ENCODE measurements at places on chromosomes 5 and 9.

DNA sequence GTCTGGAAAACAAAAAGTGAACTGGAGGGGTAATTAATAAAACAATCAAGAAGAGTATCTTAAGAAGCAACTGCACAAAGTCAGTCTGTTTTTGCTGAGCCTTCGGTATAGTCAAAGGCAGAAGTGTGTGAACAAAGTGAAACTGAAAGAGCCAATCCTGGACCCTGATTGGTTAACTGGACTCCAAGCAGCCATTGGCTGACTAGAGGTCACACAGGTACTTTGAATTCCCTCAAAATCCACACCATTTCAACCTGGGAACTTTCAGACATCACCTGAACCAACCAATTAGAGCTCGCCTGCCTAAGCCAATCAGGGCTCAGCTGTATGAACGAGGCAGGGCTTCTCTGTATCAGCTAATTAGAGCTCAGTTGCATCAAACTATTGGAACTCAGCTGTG lies 286.7 kb downstream of the TLE4 start:
- DNase-seq, result peak; percentile 1

DNA sequence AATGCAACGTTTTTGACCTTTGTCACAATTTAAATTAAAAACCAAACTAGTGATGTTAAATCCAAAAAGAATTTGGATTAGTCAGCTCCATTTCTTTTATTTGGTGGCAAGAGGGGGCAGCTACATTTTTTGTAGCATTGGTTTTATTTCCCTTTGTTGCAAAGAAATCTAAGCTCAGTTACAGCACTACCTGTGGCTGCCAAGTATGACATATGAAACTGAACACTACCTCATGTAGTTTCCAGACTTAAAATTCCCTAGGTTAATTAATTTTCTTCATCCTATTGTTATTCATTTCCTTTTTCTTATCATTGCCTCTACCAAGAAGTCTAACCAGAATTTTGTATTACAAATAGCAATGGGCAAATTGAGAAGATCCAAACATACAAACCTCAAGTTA lies 393.5 kb downstream of the BRINP1 start:
- DNase-seq, result no peak

DNA sequence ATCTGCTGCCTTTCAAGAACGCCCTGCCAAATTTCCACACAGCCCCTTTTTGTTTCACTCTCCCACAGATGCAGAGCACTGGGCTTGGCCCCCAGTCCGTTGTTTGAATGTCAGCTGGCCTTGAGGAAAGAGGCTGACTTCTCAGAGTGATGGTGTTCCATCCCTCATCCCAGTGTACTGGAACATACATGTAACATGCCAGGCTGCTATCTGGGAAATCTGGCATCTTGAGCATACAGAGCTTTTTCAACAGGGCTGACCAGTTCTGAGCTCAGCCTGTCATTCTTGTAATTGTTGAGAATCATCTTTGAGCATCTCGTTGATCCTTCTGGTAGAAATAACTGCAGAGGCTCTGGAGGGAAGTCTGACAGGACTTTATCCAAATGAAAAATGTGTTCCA lies 2.8 kb downstream of the GALNT10 start:
- no peak for DNase-seq

DNA sequence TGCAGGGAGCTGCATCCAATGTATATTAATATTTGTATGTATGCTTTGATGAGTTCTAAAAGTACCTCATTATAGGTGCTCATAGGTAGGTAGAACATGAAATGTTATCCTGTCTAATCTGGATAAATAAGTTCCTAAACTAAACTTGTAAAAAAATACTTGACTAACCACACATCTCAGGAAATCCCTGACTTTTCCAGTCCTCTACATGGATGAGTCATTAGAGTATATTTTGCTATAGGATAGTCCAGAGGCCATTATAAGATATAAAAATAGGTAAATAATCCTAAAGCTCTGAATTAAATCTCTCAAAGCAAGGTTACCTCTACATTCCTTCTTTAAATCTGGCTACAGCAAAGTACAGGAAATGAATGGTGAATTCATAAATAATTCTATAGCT lies 404.3 kb downstream of the RAB3C start:
- DNase-seq, result no peak

DNA sequence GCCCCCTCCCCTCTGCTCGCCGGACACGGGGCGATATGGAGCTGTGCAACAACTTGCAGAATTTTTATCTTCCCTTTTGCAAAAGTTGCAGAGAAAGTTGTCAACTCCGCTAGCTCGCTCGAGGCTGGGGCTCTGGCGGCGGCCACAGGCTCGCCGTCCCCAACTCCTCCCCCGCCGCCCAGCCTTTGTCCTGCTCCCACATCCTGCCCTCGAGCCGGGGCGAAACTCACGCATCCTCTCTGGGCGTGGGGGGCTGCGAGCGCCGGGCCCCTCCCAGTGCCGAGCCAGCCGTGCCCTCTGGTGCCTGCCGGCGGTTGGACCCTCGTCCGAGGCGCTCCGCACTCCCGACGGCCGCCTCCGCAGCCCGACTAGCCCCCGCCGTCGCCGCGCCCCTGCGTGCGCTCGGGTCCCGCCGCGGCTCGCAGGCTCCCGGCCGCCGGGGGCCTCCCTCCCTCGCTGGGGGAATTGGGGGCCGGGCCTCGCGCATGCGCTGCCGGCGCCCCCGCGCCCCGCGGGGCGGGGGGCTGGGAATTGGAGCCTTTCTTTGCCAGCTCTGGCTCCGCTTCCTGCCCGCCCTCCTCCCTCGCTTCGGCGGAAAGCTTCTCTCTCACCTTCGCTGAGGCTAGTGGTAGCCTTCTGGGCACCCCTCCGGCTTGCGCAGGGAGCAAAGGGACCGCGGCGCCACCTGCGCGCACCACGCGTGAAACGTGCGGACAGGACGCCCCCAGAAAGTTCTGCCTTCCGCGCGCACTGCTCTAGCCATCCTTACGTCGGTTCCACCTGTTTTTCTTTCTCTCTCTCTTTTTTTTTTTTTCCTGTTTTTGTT lies at the start of gene CCNJL:
CCNJL (minus strand) TSS at position 431 of the 826 bp plus-strand sequence. CDS start 641 bp downstream, outside the sequence.
- no peak for DNase-seq

DNA sequence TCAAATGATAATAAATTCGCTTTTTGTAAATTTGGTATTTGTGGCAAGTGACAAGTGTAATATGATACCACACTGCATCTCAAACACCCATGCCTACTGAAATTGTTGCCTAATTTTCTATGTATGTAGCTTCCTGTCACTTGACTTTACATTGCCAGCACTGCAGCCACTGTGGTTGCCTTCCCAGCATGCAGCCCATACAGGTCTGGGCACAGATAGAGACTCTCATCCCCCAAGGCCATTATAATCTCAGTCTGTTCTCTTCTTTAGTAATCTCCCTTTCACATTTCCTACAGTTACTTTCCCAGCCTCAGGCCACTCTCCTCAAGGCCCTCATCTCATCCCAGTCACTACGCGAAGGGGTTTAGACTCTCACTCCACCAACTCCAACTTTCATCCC lies 1200.6 kb downstream of the PTPRD start:
- DNase-seq, result no peak

DNA sequence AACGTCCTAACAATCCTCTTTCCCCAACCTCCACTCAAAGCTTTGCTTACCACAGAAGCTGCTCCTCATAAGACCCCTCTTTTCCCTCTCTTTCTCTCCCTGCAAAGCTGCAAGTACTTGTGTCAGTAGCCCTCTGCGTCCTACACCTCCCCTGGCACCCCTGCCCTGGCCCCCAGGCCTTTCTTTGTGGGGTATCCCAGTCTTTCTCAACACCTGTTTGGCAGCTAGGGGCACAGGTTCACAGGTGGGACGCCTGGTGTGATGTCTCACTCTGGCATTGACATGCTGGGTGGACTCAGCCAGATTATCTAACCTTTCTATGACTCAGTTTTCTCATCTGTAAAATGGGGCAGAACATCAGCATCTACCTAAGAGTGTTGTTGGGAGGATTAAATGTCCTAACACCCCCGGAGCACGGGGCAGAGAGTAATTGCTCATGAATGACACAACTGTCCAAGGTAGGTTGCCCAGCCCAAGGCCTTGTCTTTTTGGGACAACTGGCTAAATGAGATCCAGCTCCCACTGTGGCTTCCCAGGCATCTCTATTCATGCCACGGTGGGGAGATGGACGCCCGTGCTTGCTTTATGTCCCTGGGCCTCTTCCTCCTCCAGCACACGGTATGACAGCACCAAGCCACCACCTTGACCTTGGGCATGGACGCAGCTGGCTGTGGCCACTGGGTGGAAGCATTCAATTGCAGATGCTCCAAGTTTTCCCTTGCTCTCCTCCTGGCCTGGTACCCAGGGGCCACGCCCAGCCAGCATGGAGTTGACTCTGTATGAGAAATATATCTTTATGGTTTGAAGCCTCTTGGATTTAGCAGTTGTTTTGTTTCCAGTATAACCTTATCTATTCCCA lies 190.4 kb downstream of the RGS3 start:
- no peak for DNase-seq

DNA sequence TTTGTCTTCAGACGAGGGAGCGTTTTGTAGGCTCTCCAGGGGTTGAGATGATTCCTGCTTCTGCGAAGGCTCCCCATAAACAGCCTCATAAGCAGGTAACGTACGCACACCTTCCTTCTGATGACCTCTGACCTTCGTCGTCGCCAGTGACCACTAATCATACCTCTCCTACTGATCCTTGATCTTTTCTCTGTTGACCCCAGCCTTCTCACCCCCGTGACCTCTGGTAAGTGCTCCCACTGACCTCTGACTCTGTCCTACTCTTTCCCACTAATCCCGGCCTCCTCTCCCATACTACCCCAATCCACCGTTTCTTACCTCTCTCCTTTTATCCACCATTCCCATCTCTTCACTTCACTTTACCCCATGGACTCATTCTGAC lies 345 bp downstream of the DNAI1 start:
- DNase-seq, result no peak

DNA sequence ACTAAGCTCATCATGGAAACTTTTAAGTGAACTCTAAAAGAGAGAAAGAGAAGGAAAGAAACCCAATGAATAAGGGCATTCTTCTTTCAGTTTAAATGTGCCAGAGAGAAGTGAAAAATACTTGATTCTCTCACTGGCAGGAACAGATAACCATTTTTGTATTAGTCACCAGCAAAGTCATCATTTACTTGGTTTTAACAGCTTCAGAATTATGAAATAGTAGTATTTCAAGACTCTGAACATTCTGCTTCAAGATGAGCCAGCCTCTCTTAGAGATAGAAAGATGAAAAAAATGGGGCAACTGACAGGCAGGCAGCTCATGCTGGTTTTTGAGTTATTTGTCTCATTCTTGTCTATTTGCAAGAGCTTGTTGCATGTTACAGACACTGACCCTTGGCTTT lies 103.5 kb downstream of the GCNT1 start:
- no peak for DNase-seq

DNA sequence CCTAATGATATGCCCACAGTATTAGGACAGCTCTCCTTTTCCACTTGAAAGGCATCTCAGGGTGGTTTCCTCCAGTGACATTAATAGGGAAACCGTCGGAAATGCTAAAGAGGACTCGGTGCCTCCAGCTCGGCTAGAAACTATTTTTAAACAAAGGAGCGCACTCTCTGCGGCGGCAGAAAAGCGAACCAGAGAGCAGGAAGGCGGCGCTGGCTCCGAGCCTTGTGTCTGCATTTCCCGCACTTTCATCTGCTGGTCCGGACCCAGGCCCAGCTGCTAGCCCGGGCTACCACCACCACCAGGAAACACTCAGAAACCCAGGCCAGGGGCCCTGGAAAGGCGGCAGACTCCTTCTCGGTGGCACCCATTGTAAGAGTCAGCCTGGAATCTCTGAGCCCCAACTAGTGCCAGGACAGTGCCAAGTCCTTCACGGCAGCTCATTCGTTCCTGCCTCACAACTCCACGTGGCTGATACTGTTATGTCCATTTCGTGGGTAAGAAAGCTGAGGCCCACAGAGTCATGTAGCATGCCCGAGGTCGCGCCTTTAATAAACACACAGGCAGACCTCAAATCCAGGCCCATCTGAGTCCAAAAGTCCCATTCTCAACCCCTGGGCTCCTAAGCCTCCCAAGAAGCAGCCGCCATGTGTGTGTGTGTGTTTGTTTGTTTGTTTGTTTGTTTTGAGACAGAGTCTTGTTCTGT lies 73.9 kb downstream of the VAV2 start:
- no peak for DNase-seq

- no peak for DNase-seq
Measured at GRCh38 chr5:179170606-179171005, 110.4 kb downstream of the ZNF354C start.

- no peak for DNase-seq
Measured at GRCh38 chr9:3179711-3180110, 335.8 kb upstream of the PUM3 start.

GRCh38 chr9:98330831-98331230 lies 75.4 kb upstream of the TBC1D2 start:
- no peak for DNase-seq

- DNase-seq, result no peak
Measured at GRCh38 chr5:67511911-67512310, 315.3 kb upstream of the CD180 start.

DNA sequence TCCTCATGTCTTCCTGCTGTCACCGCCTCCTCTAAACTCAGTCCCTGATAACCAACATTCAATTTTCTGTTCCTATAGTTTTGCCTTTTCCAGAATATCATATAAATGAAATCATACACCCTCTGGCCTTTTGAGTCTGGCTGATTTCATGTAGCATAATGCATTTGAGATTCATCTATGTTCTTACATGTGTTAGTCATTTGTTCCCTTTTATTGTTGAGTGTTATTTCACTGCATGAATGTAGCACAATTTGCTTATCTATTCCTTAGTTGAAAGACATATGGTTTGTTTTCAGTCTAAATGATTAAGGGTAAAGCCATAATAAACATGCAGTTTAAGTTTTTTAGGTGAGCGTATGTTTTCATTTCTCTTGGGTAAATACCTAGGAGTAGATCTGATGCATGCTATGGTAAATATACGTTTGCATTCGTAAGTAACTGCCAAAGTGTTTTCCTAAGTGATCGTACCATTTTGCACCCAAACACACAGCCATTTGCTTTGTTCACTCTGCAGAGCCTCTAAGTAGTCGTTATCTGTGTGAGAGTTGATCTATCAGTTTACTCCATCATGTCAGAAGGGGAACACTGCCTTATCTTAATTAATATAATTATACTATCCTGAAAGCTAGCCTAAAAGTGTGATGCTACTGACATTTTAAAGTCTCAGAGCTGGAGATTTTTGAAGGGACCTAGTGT lies 460.8 kb downstream of the DMAC1 start:
- no peak for DNase-seq

- no peak for DNase-seq
Measured at GRCh38 chr5:109668668-109669422, 20.9 kb upstream of the MAN2A1 start.

DNA sequence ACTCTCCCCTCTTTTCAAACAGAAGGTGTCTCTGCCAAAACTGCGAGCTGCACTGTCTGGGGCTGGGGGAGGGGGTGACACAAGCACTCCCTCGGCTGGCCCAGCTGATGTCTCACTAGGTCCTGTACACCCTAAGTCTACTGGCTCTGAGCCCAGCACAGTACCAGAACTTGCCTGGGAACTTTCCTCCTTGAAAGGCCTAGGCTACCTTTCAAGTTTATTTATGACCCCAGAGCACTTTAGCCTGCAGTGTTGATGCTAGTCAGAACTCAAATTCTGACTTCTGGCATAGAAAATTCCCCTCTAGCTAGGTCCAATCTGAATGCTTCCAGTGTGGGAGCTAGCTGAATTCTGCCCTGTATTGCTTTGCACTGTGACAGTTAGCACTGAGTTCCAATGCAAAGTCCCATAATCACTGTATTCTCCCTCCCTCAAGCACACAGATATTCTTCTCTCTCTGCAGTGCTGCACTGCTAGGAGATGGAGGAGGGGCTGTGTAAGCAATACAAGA lies 10.5 kb downstream of the LURAP1L start:
- no peak for DNase-seq
